ENCODE measurements at places on chromosomes 12 and 14.

DNA sequence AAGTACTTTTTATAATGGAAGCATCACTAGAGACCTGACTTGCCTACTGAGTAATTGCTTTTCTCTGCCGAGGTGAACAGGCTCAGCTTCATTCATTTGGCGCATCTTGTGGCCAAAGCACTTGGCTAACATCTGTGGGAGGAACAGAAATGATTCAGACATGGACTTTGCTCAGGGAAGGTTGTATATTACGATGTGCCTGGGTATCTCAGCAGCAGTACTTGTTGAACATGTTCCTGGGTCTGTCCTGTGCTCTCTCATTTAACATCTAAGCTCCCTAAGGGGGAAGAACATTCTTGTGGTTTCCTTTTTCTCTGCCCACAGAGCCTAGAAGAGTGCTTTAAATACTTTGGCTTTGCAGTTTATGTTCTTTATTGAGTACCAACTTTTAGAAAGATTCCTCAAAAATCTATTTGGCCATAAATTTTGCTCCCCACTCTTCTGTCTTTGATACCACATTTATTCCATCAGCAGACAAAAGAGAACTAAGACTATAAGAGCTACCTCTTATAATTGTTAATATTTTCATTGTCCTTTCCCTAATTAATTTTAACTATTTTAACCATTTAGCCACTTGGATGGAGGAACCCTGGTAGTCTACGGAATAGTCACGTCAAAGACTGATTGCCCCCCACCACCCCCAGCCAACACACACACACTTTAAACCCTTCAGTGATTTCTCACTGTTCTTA, 101.2 kb upstream of the EGLN3 start:
- no peak for DNase-seq

GRCh38 chr12:55925371-55925770, 2.3 kb downstream of the PYM1 start:
- DNase-seq = no peak

DNA sequence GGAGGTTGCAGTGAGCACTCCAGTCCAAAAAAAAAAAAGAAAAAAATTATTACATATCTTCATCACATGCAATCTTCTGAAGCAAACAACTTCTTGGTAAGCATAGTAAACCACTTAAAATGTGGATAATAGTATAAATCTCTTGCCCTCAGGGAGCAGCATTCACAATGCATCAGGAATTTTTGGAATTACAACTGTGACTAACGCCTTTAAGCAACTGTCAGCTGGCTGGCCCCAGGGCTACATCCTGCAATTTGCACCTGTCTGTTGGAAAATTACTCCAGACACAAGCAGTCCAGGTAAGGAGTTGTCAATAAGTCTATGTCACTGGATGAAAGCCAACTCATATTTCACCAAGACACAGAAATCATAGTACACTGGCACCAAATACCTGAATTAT, 5.5 kb upstream of the SLC7A7 start:
- no peak for DNase-seq

- no peak for DNase-seq
Measured at GRCh38 chr12:92562063-92562734, 140.6 kb upstream of the PLEKHG7 start.

- no peak for DNase-seq
Measured at GRCh38 chr12:112848972-112849371, 57.4 kb downstream of the RPH3A start.

GRCh38 chr12:3759878-3760277, 7.0 kb upstream of the CRACR2A start:
- no peak for DNase-seq

DNA sequence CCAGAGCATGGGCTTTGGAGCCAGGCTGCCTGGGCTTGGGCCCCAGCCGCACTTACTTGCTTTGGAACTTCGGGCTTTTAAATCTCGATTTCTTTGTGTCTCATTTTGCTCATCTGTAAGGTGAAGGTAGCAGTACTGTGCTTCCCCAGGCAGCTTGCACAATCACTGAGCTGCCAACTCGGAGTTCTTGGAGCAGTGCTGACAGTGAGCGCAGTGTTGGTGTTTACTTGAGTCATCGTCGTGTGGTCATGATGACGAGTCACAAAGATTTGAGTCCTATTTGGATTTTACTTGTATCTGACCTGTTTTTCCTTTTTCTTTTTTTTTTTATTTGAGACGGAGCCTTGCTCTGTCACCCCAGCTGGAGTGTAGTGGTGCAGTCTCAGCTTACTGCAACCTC, 31.3 kb upstream of the ATF1 start:
- no peak for DNase-seq

GRCh38 chr14:72715215-72715849, 178.6 kb downstream of the DPF3 start:
- no peak for DNase-seq

- DNase-seq = no peak
Measured at GRCh38 chr12:15163030-15163976, 57.9 kb downstream of the RERG start.

DNA sequence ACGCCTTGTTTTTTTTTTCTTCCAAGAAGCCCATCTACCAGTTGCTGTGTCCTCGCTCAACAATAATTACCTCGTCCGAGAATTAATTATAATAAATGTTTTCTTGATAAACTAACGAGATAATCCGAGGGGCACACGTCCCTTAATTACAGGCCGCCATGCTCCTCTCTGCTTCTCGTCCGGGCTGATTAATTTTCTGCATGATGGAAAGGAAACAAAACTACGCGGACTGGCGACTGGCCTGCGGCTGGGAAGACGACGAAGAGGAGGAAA, 2.2 kb downstream of the OTX2 start:
- no peak for DNase-seq

- DNase-seq = no peak
Measured at GRCh38 chr14:20487396-20487725, 18.0 kb upstream of the RNASE10 start.

DNA sequence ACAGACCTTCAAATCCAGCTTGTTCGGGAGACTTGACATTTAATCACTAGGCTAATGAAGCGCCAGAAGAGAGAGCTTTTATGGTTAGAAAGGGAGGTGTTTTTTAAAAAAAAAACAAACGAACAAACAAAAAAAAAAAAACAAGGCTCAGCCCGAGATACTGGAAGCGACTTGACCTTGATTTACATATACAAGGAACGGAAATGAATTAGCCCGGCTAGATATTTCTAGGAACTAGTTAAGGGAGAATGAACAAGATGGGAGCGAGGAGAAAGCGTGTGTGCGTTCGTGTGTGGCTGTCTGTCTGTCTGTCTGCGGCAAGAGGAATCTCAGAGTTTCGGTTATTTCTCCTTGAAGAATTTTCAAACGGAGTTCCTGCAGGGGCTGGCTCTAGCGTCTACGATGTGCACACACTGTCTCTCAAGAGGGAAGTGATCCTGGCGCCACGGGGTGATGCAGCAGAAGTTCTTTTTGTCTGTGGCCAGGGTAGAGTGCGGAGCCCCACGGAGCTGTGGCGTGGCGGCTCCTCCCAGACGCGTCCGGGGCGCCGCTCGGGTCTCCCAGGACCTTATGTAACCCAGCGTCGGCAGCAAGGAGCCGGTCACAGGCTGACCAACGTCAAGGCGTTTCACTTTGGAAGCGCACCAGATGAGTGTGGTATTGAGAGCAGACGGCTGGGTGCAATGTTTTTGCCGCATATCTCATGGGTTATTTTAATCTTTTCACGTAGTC, 18.8 kb downstream of the SOCS2 start:
- DNase-seq = no peak

- no peak for DNase-seq
Measured at GRCh38 chr12:81450920-81451739, 308.0 kb downstream of the PPFIA2 start.

DNA sequence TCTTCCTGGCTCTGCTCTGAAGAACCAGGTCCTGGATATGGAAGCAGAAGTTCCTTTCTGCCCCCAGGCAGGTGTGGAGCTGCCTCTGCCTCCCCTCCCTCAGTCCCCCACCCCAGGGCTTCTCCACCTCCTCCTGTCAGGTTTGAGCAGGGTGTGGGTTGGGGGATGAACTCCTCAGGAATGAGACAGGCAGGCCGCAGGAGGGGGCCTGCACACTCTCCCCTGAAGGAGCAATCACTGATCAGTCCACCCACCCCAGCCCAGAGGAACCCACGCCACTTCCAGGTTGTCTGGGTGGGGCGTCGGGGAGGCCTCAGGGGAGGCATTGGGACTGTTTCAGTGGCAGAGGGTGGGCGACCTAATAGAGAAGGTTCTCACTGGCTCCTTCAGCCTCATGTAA, 26.6 kb downstream of the FAIM2 start:
- no peak for DNase-seq

DNA sequence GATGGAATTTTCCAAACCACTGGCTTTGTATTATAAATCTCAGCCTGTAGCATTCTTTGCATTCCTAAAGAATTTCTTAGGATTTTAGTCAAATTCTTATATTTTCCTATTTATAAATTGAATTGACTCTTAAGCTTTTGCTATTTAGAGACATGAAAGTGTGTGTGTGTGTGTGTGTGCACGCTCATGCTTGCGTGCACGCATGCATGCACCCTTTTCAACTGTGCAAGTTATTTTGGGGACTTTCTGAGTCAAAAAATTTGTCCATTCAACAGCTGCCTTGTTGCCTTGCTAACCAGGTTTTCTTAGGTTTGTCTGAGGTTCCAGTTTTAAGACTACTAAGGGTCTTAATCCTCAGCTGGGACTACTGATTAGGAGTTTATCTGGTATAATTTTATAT, 42.6 kb downstream of the GPATCH2L start:
- no peak for DNase-seq

- DNase-seq = no peak
Measured at GRCh38 chr12:112219195-112219594, 93.8 kb downstream of the TRAFD1 start.

DNA sequence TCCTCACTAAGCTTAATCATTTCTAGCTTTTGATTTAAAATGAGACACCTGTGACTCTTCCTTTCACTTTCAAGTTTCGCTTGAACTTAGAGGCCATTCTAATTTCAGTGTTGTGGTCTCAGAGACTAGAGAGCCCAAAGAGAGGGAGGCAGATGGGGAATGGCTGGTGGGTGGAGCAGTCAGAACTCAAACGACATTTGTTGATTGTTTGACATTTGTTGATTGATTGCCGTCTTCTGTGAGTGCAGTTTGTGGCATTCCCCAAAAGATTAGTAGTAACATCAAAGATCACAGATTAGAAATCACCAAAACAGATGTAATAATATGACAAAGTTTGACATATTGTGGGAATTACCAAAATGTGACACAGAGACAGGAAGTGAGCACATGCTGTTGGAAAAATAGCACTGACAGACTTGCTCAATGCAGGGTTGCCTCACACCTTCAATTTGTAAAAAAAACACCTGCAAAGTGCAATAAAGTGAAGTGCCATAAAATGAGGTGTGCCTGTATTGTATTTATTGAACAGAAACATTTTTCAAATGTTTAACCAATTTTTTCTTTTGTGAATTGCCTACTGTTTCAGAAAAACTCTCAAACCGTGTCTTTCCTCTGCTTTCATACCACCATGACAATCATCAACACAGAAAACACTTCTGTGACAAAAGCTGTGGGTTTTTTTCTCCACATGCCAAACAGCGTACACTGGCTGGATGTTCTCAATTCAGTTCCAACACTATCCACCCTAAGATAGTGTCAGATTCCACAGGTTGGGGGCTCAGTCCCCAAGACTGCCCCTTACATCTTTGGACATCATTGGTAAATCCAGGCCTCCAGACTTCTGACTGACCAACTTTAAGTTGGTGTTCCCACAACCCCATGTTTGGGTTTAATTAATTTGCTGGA, 376.3 kb upstream of the RGS6 start:
- DNase-seq = no peak

GRCh38 chr12:50650285-50650684, 113.6 kb upstream of the ATF1 start:
- no peak for DNase-seq

DNA sequence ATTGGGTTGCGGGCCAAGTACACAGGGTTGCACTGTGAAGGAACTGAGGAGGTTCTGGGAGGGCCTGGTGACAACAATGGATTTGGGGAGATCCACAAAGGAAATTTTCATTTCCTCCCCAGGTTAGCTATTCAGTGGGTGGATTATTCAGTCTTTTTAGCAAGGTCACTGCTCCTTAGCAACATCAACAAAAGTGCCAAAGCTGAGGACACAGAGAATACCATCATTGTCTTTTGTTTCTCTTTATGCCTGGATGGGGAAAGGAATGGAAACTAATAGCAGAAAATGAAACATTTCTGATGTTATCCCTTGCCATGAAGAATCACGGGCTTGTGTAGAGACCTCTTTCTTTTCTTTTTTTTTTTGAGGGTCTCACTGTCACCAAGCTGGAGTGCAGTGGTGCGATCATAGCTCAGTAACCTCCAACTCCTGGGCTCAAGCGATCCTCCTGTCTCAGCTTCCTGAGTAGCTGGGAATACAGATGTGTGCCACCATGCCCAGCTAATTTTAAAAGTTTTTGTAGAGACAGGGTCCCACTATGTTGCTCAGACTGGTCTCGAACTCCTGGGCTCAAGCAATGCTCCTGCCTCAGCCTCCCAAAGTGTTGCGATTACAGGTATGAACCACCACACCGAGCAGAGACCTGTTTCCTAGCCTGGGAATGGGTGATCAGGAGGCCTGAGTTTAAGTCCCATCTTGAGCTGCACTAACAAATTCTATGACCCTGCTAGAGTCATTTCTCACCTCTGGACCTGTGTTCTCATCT, 6.5 kb downstream of the PPP1R3E start:
- no peak for DNase-seq

- no peak for DNase-seq
Measured at GRCh38 chr12:62256408-62257096, 3.7 kb upstream of the USP15 start.

- no peak for DNase-seq
Measured at GRCh38 chr14:103516426-103517173, 6.0 kb downstream of the CKB start.

DNA sequence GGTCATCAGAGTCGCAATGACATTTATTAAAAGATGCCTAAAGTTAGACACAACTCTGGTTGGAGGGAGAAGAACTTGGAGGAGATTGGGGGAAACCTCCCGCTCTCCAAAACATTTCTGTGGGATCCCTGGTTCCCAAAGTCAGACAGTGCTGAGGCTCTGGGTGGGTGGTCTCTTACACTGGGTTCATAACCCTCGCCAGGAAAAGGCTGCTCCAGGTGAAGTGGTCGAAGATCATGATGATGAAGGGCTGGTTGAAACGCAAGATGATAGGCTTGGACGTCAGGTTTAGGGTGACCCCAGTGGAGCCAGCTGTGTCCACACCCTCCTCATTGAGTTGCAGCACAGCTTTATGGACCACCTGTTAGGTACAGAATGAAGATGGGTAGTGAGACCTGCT, 11.2 kb upstream of the SERPINA10 start:
- no peak for DNase-seq

GRCh38 chr12:88782351-88782750, 202.1 kb upstream of the KITLG start:
- DNase-seq = no peak

DNA sequence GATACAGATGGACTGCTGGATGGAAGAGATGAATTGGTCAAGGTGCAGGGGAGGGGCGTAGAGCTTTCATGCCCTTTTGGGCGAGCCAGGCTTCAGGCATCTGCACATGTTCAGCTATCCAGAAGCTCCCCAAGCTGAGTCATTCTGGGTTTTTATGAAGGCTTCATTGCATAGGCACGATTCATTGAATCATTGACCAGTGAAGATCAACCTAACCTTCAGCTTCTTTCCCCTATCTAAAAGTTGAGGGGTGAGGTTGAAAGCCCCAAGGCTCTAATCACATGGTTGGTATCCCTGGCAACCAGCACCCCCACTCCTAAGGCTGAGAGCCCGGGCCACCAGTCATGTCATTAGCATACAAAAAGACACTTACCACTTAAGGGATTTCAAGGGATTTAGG, 36.3 kb downstream of the RPS29 start:
- DNase-seq = no peak
